Caco-2 (cell line): ENCODE measurements at places on chromosomes 5 and 9. TPM values are rescaled to one million over a fixed set of nuclear protein-coding genes. Genes with fewer than 3 reads are reported as not detected.

The FAM163B gene
- total RNA-seq = not detected in 2 replicates

The DUSP1 gene
- 28.3 and 29.2 TPM in 2 replicates for total RNA-seq

The PCDHGA1 gene
- total RNA-seq = 0.64 and 1.1 TPM in 2 replicates

The LVRN gene
- 0.27 and 0.42 TPM in 2 replicates for total RNA-seq

The OSMR gene
- total RNA-seq = 0.11 TPM in 1 of 2 replicates, not detected in the other

The HTR1A gene
- not detected in 2 replicates for total RNA-seq

The LPCAT1 gene
- total RNA-seq = 49.3 and 52.8 TPM in 2 replicates

The ELAVL2 gene
- 0.18 and 0.21 TPM in 2 replicates for total RNA-seq

The C9orf50 gene
- total RNA-seq = not detected in 2 replicates

The PCDHGC3 gene
- 1.3 and 2.9 TPM in 2 replicates for total RNA-seq

The IL7R gene
- total RNA-seq = not detected in 2 replicates

The PCDHGB5 gene
- total RNA-seq = 13.2 and 13.4 TPM in 2 replicates

The TRAF2 gene
- 41.7 and 50.0 TPM in 2 replicates for total RNA-seq

The MSANTD3 gene
- 25.9 and 27.7 TPM in 2 replicates for total RNA-seq

The LYSMD3 gene
- total RNA-seq = 13.9 and 15.3 TPM in 2 replicates

The ZNG1E gene
- 30.4 and 35.9 TPM in 2 replicates for total RNA-seq

The WNT8A gene
- total RNA-seq = not detected in 2 replicates

The GFM2 gene
- 43.6 and 46.5 TPM in 2 replicates for total RNA-seq

The PCDHB4 gene
- not detected in 2 replicates for total RNA-seq

The SEC24A gene
- 47.4 and 49.9 TPM in 2 replicates for total RNA-seq

The SARDH gene
- total RNA-seq = 0.36 and 0.37 TPM in 2 replicates

The MARCOL gene
- total RNA-seq = not detected in 2 replicates

The TERT gene
- 5.1 and 6.1 TPM in 2 replicates for total RNA-seq

The PDE6A gene
- total RNA-seq = 2.5 and 2.6 TPM in 2 replicates

The INSYN2B gene
- 0.09 TPM in 1 of 2 replicates, not detected in the other for total RNA-seq

The TXNDC8 gene
- total RNA-seq = not detected in 2 replicates

The PCDHA9 gene
- not detected in 2 replicates for total RNA-seq

The PCDHGB2 gene
- 1.00 and 1.3 TPM in 2 replicates for total RNA-seq

The ZBED3 gene
- total RNA-seq = 38.5 and 38.8 TPM in 2 replicates

The IFNA7 gene
- not detected in 2 replicates for total RNA-seq

The CLINT1 gene
- total RNA-seq = 85.4 and 88.7 TPM in 2 replicates

The CHSY3 gene
- total RNA-seq = 0.32 and 0.46 TPM in 2 replicates

The PLPP7 gene
- total RNA-seq = 0.11 TPM in 1 of 2 replicates, not detected in the other

The PCDHA2 gene
- total RNA-seq = not detected in 2 replicates

The UBAP1 gene
- total RNA-seq = 32.5 and 33.2 TPM in 2 replicates

The EGFLAM gene
- total RNA-seq = not detected in 2 replicates

The CARTPT gene
- total RNA-seq = not detected in 2 replicates

The ALDH1A1 gene
- total RNA-seq = 104 and 119 TPM in 2 replicates

The CARD9 gene
- total RNA-seq = 1.7 and 2.6 TPM in 2 replicates
